Glutamatergic neuron (in vitro differentiated cells): ENCODE measurements at places on chromosomes 7 and 10. TPM values are rescaled to one million over a fixed set of nuclear protein-coding genes. Genes with fewer than 3 reads are reported as not detected.

GRCh38 chr7:155007947-155008346 lies 5.0 kb upstream of the PAXIP1 start:
- no peaks in the 10 kb centered on the region for H3K27me3 ChIP-seq
- H3K4me3 ChIP-seq = no peak overlapping the region
- DNase-seq = peak; percentile 48

DNA sequence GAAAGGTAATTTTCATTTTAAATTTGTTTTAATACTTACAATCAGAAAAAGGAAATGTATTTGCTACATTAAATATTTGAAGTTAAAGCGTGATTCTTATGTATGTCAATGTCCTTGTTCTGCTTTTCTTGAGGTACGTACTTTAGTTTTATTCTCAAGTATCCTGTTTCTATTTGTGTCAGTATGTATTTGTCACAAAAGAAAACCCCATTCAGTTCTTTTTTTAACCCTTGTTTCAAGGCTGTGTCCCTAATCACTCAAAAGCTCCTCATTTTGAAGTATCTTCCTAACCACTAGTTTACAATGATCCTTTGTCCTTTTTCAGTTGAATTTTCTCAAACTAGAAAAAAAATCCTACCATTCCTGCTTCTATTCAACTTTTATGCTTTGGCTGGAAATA lies 25.2 kb downstream of the NHLRC2 start:
- no peaks in the 10 kb centered on the region for H3K27me3 ChIP-seq
- no peaks in the 10 kb centered on the region for H3K36me3 ChIP-seq
- H3K4me1 ChIP-seq = no peaks in the 10 kb centered on the region

DNA sequence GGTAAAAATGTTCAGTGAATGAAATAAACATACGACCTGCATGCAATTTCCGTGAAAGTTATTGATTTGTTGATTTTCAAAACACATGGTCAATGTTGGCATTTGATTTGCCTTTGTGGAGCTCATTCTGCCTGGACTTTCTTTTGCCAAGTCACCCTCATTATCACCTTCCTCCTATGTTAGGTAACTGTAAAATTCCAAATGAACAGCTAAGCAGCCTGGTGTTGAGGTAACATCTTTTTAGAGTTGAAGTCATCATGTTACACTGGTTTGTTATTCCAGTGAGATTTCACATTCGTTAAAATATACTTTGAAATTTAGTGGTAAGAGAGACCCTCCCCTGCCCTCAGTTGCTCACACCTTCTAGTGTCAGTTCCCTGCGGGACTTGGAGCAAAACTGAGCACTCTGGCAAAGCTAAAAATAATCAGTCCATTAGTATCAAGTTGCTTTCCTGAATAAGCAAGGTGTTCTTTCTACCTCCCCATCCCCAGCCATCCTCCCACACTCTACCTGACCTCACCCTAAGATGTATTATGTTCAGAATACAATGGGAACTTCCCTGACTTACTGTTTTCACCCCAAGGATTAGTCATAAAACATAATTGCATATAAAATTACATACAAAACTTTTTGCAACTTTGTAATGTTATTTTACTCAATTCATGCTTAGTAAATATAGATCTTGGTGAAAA lies 283.3 kb upstream of the SEMA3A start:
- peaks cover 19% of the 10 kb centered on the region for H3K4me1 ChIP-seq
- no peak overlapping the region for H3K27ac ChIP-seq
- H3K4me3 ChIP-seq = no peak overlapping the region
- no peaks in the 10 kb centered on the region for H3K36me3 ChIP-seq
- DNase-seq = no peak

DNA sequence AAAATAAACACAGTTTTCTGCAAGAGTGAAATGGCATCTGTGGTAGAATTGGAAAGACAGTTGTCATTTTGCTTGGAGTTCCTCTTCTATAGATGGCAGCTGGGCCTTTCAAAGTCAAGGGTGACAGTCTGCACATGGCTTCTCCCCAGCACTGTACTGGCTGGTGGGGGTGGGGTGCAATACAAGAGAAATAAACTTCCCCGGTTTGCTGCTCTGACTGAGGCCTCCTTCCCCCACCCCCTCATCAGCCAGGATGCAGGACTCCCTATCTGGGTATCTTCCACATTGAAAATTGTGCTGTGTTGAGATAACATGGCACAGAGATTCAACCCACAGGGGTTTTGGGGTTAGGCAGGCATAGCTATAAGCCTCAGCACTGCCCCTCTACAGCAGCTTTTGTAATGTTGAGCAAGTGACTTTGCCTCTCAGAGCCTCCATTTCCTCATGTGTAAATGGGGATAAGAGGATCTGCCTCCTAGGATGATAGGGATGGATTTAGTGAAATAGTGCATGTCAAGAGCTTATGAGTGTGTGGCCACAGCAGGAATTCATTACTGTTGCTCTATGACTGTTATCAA lies 85.8 kb upstream of the WDR11 start:
- H3K36me3 ChIP-seq = no peaks in the 10 kb centered on the region
- H3K4me3 ChIP-seq = no peak overlapping the region
- no peaks in the 10 kb centered on the region for H3K27me3 ChIP-seq
- H3K27ac ChIP-seq = no peak overlapping the region
- no peak for DNase-seq

GRCh38 chr7:120334475-120334874 lies 61.5 kb downstream of the KCND2 start:
- no peaks in the 10 kb centered on the region for H3K27me3 ChIP-seq
- H3K36me3 ChIP-seq = no peaks in the 10 kb centered on the region
- H3K27ac ChIP-seq = no peak overlapping the region
- no peak overlapping the region for H3K4me3 ChIP-seq
- no peak for DNase-seq
- no peaks in the 10 kb centered on the region for H3K4me1 ChIP-seq

GRCh38 chr10:115566867-115567266 lies 473.7 kb downstream of the ATRNL1 start:
- H3K27me3 ChIP-seq = no peaks in the 10 kb centered on the region
- no peaks in the 10 kb centered on the region for H3K36me3 ChIP-seq
- no peak for DNase-seq
- no peak overlapping the region for H3K27ac ChIP-seq
- H3K4me3 ChIP-seq = no peak overlapping the region

DNA sequence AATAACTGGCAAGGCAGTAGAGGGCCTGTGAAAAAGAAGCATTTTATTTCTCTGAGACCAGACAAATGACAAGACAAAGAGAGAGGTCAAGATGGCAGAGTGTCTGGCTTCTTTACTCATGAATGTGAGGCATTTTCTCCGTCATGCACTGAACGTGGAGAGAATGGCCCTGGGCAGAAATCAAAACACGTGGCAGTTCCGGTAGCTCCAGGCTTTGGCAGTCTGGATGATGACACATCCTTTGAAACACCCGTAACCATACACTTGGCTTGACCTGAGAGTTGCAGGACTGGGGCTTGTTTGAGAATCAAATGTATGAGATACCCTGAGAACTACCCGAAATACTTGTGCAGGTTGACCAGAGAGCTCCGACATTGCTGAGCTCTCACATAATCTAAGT lies 537.6 kb downstream of the ACTR3B start:
- no peak overlapping the region for H3K27ac ChIP-seq
- peaks cover 4% of the 10 kb centered on the region for H3K36me3 ChIP-seq
- H3K4me1 ChIP-seq = no peaks in the 10 kb centered on the region
- peaks cover 2% of the 10 kb centered on the region for H3K27me3 ChIP-seq

GRCh38 chr7:4883372-4884144 lies at the start of gene RADIL:
TSS of gene RADIL (minus strand) at chr7:4883716. CDS start at chr7:4878139, 5,577 bp downstream.
- H3K36me3 ChIP-seq = no peaks in the 10 kb centered on the region
- DNase-seq = peak; percentile 99
- peak within 1 kb of the TSS; percentile 96 for H3K27ac ChIP-seq

DNA sequence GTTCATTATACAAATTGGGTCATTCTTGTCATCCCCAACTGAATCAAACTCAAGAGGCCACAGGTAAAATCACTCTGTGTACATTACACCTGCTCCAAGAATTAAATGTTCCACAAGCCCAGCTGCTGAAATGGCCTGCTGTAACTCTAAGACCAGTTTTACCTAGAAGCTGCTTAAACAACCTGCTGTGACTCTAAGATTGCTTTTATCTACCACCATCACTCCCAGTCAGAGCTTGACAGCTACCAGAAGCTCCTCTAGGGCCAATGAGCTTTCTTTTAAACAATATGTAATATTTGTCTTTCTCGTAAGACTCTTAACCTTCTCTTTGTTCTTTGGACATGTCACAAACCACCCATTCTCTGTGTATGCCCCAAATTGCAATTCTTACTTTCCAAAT lies 141.8 kb upstream of the LRGUK start:
- peaks cover 23% of the 10 kb centered on the region for H3K4me1 ChIP-seq
- no peak for DNase-seq
- H3K4me3 ChIP-seq = no peak overlapping the region
- H3K36me3 ChIP-seq = peaks cover 4% of the 10 kb centered on the region

- peak overlapping the region; percentile 5 for H3K27ac ChIP-seq
- peaks cover 22% of the 10 kb centered on the region for H3K4me1 ChIP-seq
- H3K36me3 ChIP-seq = no peaks in the 10 kb centered on the region
- peak; percentile 62 for DNase-seq
Measured at GRCh38 chr10:2619472-2619871, 447.9 kb upstream of the PFKP start.

- no peak overlapping the region for H3K27ac ChIP-seq
- no peaks in the 10 kb centered on the region for H3K36me3 ChIP-seq
- no peak overlapping the region for H3K4me3 ChIP-seq
- H3K4me1 ChIP-seq = peaks cover 4% of the 10 kb centered on the region
Measured at GRCh38 chr10:27660711-27661110, 84.9 kb downstream of the MKX start.

- H3K36me3 ChIP-seq = no peaks in the 10 kb centered on the region
- no peak overlapping the region for H3K4me3 ChIP-seq
- H3K27ac ChIP-seq = no peak overlapping the region
- peaks cover 2% of the 10 kb centered on the region for H3K4me1 ChIP-seq
- no peaks in the 10 kb centered on the region for H3K27me3 ChIP-seq
Measured at GRCh38 chr10:62795100-62795499, 9.4 kb upstream of the ADO start.

DNA sequence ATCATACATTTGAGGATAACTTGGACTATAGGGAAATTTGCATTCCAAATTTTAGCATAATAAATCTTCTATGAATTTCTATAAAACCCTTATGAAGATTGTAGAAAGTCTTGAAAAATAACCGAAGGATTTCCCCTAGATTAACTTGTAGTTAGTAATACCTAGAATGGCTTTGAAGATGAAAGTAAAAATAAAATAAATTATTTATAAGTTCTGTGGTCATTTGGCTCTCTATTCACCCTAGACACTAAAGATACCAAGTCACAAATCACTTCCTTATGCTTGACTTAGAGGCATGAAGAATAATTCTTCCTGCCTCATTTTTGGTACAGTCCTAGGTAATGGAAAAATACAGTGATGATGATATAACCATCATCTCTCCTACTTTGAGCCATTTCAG lies 79.3 kb downstream of the CSTF2T start:
- DNase-seq = no peak
- H3K27ac ChIP-seq = no peak overlapping the region
- no peak overlapping the region for H3K4me3 ChIP-seq
- H3K27me3 ChIP-seq = peaks cover 2% of the 10 kb centered on the region

DNA sequence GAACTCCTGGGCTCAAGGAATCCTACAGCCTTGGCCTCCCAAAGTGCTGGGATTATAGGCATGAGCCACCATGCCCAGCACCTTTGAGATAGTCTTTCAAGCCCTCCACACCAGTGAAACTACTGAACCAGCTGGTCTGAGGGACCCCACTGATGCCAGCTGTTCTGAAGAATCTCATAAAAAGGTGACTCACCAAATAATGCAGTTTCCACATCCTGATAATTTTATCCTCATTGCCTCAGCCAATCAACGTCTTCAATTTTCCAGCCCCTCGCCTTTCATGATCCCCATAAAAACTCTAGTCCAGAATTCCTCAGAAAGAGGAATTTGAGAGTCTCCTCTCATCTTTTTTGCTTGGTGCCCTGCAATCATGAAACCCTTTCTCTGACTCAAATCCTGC lies 1691.6 kb upstream of the LRRTM3 start:
- H3K36me3 ChIP-seq = no peaks in the 10 kb centered on the region
- H3K4me3 ChIP-seq = no peak overlapping the region
- peaks cover 5% of the 10 kb centered on the region for H3K4me1 ChIP-seq
- peaks cover 2% of the 10 kb centered on the region for H3K27me3 ChIP-seq

DNA sequence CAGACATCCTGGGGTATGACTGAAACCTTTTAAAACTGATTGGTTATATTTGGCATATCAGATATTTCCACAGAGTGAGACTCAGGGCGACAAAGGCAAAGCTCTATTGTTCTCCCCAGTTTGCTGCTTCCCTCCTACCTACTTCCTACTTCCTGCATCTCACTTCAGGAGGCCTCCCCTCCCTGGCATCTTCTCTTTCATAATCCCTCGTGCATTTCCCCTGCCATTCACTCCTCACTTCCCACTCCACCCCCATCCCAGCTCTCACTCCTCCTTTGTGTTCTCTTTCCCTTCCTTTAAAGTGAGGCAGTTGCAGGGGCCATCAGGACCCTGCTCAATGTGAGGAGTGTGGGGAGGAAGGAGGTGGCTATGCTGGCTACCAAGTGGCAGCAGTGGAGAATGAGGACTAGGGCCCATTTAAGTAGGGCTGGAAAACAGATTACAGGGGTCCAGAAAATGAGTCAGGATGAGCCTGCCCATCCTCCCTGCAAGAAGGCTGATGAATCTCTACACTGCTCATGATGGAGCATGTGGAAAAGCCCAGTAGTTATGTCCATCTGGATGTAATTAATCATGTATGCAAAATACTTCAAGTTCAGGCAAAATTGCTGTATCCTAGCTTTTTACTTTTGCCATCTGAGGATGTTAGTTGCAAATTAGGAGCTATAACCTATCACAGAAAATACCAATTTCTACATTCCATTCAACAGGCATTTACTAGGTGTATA lies 311.8 kb upstream of the IMMP2L start:
- H3K4me3 ChIP-seq = no peak overlapping the region
- DNase-seq = no peak
- peaks cover 8% of the 10 kb centered on the region for H3K4me1 ChIP-seq
- no peaks in the 10 kb centered on the region for H3K36me3 ChIP-seq

- H3K4me3 ChIP-seq = no peak overlapping the region
Measured at GRCh38 chr10:48526011-48526821, 78.7 kb downstream of the ARHGAP22 start.

GRCh38 chr7:151472644-151473380 lies 32.9 kb upstream of the CRYGN start:
- peaks cover 5% of the 10 kb centered on the region for H3K36me3 ChIP-seq
- H3K27ac ChIP-seq = peak overlapping the region; percentile 71
- H3K27me3 ChIP-seq = peaks cover 9% of the 10 kb centered on the region
- peaks cover 17% of the 10 kb centered on the region for H3K4me1 ChIP-seq
- no peak overlapping the region for H3K4me3 ChIP-seq

DNA sequence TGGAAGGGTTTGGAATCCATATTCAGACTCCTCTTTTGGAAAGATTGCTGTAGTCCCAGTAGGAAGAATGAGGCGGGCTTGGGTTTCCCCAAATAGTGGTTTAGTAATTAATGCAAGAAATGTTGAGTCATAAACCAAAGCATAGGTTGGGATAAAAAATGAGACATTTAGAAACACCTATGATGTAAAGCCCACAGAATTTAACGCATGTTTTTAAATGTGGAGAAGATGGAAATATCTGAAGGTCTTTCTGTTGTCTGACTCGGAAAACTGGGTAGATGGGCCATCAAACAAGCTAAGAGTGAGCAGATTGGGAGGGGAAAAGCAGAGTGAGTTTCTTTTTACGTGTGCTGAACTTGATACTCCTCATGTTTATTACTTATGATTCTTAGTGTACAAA lies 62.2 kb downstream of the LANCL2 start:
- H3K36me3 ChIP-seq = peaks cover 6% of the 10 kb centered on the region
- no peak overlapping the region for H3K4me3 ChIP-seq
- DNase-seq = no peak
- H3K27me3 ChIP-seq = peaks cover 5% of the 10 kb centered on the region
- peaks cover 15% of the 10 kb centered on the region for H3K4me1 ChIP-seq

ZNF488 gene
- total RNA-seq = 3.3 TPM

PRSS1 gene
- not detected for total RNA-seq

ABCC2 gene
- total RNA-seq = 0.39 TPM

PTPRN2 gene
- total RNA-seq = 49.0 TPM

MACROH2A2 gene
- total RNA-seq = 58.3 TPM

TRIM50 gene
- not detected for total RNA-seq

SPDYE18 gene
- 1.1 TPM for total RNA-seq
